ENCODE measurements at places on chromosomes 6 and 20.

DNA sequence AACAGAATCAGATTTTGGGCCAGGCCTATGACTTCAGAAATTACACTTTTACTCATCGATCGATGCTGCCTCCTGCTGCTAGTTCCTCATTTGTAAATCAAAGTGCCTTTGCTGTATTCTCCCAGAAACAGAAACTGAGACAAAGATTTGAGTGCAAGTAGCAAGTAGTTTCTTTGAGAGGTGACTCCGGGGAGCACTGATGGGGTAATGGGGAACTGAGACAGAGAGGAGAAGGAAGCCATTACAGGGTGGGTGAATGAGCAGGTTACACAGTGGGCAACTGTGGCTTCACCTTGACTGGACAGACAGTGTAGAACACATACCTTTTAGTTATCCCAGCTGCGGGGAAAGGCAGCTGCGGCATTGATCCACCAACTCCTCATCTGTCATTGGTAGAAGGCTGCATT is 9.7 kb upstream of the CD40 start:
- no peak for DNase-seq

GRCh38 chr6:134170844-134171243 is 118.4 kb upstream of the SLC2A12 start:
- no peak for DNase-seq

- peak; percentile 92 for DNase-seq
Observed at GRCh38 chr6:39347906-39348585, 25.5 kb upstream of the KCNK16 start.

- no peak for DNase-seq
Observed at GRCh38 chr6:104159045-104159618, 700.6 kb downstream of the HACE1 start.

DNA sequence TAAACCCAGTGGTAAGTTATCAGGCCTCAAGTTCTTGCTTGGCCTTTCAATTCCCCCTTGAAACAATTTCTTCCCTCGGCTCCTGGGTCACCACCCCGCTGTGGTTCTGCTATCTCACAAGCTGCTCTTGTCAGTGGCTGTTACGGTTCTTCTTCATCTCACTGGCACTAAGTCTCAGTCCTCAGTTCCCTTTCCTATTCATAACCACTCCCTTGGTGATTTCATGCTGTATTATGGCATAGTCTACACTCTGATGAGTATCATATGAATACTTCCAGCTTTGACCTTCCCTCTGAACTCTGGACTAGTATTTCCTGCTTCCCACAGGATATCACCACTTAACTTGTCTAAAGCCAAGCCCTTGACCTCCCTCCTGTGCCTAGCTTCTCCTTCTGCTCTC is 7.9 kb downstream of the TAAR1 start:
- DNase-seq, result no peak

DNA sequence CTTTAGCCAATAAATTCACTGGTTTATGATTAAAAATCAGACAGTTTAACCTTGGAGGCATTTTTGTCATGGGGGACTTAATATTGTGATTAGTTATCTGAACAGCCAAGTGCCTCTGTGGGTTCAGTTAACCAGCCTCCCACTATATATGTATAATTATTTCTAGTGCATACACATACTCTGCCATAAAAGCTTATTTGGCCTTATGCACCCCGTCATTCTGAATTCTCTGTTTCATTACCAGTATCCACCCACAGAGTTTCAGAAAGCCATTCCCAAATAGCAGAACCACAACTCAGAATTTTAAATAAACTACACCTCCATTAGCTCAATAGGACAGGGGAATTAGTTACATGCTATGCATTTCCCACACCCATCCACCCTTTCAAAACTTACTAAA is 279.7 kb downstream of the ZFAND3 start:
- DNase-seq, result no peak
